Stimulated activated CD8-positive, alpha-beta memory T cell treated with anti-CD3 and anti-CD28 coated beads, Interleukin-7, amount 100 ng/mL, for 1 hour (primary cell): ENCODE measurements at places on chromosomes 11 and 22.

DNA sequence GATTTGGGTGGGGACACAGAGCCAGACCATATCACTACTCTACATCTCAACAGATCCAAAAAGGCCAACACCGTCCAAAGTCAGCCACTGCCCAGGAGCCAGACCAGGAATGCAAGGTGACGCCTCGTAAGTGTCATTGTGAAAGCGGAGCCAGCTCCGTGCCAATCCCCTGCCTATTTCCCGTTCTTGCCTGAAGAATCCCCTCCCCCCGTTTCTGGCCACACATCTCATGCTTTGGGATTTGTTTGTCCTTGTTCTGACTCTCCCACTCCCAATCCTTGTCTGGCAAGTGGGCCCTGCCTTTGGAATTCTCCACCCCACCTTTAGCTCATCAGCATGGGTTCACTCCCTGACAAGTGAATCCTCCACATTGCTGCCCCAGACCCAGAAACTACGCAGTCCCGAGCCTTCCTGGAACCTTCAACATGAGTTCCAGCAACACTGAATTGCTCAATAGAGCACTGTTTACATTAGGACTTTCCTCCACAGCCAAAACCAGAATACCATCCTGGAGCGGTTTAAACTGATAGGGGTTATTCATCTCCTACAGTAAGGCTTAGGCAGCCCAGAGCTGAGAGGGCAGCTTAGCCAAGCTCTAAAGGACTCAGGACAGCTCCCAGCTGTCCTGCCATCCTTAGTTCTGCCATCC lies 6.0 kb upstream of the SLC35C1 start:
- no peak for DNase-seq

DNA sequence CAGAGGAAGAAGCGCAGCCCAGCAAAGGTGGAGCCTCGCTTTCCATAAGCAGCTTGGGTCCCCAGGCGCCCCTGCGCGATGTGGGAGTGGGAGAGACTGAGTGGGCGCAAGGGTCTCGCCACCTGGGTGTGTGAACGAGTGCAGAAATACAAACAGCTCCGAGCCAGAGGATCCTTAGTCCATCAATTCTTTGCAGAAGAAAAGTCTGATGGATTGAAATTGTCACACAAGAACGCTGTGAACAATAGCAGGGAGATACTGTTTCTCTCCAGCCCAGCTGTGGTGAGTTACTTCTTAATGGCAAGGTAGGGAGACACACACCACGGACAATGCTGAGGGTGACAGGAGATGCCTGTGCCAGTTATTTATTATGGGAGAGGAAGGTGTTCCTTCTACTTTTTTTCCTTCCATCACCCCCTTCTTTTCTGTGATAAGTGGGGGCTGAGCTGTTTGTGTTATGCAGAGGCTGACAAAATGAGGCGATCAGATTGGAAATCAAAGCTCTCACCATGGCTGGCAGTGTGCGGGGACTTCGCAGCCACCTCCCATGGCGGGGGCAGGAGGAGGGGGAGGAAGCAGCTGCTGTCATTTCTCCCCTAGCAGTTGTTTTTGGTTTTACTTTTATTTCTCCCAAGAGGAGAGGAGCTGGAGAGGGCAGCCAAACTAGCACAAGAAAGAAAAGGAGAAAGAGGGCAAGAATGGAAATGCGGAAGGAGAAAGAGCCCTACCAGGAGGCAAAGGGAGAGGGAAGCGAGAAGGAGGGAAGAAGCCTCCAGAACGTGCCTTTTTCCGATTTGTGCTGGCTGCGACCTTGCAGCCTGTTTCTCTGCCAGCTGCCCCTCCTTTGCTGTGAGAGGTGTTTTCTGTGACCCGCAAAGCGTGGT lies 755.8 kb downstream of the NTM start:
- DNase-seq = no peak

- no peak for DNase-seq
Measured at GRCh38 chr11:111715142-111715816, 50.9 kb downstream of the PPP2R1B start.

- DNase-seq = no peak
Measured at GRCh38 chr11:66363805-66364535, 7.6 kb downstream of the SLC29A2 start.

DNA sequence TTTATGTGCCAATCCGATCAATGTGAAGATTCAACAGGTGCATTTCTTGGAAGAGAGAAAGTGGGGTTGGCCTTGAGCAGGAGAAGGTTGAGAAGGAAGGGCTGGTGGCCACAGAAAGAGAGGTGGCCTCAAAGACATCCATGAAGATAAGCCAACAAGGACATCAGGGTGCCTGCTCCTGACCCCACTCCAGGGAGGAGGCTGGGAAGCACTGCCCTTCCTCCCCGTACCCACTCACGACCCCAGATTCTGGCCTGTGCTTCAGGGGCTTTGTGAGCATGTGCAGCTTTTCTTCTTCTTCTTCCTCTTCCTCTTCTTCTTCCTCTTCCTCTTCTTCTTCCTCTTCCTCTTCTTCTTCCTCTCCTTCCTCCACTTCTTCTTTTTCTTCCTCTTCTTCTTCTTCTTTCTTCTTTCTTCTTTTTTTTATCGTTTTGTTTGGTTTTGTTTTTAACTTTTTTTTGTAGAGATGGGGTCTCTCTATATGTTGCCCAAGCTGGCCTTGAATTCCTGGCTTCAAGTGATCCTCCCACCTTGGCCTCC lies 30.3 kb downstream of the DKK3 start:
- DNase-seq = no peak

DNA sequence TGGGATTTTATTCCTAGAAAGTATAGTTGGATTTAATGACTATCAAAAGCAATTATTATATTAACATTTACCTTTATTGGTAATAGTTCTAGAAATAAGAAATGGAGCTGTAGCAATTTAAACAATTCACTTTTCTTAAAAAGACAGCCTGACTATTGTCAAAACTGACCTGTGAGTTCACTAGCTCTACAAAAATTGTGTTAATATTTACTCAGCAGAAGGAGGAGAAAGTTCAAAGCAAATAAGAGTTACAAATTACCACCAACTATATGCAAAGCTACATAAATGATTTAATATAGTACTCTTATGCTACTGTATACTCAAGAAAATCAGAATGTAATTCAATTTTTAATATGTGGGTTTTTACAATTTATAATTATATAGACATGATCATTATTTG lies 310.0 kb downstream of the DCDC1 start:
- DNase-seq = no peak

- no peak for DNase-seq
Measured at GRCh38 chr11:119469506-119469905, 46.5 kb upstream of the THY1 start.

DNA sequence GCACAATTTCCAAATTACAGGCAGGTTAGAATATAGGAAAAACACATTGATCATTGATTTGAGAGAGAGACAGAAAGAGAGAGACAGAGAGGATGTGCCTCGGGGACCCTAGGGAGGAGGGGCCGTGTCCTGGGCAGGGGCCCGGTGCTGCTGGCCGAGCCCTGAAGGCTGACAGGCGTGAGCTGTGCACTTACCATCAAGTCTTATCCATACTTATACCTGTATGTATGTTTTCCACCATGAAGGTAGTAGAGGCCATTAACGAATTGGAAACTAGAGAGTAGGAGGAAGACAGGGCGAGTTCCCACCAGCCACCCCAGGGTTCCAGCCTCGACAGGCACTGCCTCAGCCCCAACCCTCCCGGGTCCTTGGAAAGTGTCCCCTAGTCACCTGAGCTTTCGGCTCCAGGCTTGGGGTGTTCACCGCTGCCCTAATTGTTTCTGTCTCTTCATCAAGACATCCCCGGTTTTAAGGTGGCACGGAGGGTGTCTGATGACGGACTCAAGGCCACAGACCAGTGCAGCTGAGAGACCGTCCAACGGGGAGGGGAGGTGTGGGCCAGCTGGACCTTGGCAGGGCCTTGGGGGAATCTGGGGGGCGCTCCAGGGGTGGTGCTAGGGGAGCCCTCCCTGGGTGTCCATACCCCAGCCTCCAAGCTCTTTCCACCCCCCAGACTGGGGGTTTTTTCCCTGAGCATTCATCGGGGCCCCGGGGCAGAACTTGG lies 431.3 kb downstream of the TBC1D22A start:
- DNase-seq = no peak
